ENCODE measurements at places on chromosomes 2 and 18.

DNA sequence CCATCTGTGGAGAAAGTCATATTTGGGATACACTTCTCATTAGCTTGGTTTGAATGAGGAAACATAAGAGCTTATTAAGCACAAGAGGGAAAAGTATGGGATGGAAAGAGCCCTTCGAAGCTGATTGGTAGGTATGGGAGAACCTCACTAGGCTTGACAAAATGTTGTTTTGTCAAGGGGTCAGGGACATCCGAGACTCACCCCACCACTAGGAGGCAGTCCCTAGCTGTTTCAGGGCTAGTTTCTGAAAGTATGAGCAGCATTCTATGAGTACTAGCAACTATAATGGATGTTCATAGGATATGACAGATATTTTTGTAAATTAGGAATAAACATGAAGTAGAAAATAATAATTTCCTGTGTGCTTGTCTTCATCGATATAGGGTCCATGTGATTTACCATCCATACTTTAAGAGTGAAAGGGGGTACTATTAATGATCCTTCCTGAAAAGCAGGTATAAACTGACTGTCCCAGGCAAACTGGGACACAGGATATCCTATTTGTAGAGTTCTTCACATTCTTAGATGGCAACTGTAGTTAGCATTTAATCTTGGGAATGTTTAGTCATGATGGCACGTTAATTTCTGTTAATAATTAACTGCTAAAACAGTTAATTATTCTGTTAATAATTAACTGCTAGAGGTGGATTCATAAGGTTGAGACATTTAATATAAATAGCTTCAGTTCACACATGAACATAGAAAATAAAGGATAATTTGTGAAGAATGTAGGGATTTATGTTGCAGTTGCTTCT, 28.4 kb downstream of the OTX1 start:
- DNase-seq: no peak

GRCh38 chr2:144935736-144936135, 415.8 kb upstream of the ZEB2 start:
- no peak for DNase-seq

DNA sequence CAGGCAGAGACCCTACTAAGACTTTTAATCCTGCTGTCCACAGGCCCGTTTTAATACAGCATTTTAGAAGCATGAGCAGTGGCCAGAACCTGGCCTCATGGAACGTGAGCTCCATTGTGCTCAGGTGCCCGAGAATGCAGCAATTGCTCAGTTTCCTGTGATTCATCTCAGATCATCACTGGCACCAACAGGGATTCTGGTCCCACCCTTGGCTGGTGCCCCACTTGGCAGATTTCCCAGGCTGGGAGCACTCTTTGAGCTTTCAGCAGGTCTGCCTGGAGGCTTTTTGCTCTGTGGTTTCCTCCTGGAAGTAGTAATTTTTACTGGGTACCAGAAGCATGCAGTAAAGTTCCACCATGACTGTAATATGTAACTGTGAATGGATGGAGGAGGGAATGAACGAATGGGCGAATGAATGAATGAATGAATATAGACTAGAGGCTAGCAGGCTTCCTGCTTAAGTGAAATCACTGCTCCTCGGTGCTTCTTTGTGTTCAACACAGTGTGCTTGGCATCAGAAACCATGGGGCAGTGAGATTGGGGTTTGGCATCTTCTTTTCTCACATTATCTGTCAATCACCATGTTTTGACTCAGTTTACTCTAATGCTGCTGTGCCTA, 312.9 kb downstream of the PRKCE start:
- peak; percentile 82 for DNase-seq

- no peak for DNase-seq
Observed at GRCh38 chr2:232476045-232476444, 11.6 kb downstream of the ECEL1 start.

DNA sequence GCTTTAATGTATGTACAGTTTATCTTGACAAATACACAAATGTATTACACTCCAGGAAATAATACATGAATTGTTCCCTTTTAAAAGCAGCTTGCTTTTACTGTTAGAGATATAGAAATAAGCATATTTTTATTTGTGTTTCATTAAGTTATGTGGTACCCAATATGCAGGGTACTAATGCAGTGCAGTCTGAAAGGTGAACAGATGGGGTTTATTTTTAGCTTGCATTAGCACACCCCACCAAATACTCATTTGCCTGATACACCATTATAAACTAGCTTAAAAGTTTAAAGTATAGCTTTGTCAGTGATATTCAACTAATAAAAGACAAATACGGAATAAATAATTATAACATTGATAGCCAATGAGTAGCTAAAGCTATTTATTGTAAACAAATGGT, 394.7 kb upstream of the ZNF804A start:
- no peak for DNase-seq

DNA sequence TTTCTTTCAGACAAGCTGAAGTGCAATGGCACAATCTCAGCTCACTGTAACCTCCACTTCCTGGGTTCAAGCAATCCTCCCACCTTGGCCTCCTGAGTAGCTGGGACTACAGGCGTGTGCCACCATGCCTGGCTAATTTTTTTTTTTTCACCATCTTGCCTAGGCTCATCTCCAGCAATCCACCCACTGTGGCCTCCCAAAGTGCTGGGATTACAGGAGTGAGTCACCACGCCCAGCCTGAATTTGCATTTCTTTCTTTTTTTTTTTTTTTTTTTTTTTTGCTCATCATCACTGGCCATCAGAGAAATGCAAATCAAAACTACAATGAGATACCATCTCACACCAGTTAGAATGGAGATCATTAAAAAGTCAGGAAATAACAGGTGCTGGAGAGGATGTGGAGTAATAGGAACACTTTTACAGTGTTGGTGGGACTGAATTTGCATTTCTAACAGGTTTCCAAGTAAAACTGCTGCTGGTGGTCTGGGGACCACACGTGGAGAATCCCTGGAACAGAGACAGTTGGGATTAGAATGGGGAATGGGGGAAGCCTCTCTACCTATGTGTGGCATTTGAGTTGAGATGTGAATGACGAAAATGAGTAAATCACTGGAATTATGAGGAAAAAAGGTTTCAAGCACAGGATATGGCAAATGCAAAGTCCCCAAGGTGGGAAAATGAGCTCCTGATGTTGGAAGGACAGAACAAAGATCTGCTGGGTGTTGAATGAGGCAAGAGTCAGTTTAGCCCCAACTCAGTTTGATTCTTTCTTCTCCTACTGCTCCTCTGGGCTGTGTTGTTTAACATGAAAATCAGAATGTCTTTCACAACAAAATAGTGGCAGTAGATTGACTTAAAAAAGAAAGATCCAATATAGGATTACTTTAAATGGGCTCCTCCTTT, 88.8 kb upstream of the MAP4K4 start:
- DNase-seq: no peak

GRCh38 chr2:2866459-2866858, 511.2 kb downstream of the EIPR1 start:
- no peak for DNase-seq

DNA sequence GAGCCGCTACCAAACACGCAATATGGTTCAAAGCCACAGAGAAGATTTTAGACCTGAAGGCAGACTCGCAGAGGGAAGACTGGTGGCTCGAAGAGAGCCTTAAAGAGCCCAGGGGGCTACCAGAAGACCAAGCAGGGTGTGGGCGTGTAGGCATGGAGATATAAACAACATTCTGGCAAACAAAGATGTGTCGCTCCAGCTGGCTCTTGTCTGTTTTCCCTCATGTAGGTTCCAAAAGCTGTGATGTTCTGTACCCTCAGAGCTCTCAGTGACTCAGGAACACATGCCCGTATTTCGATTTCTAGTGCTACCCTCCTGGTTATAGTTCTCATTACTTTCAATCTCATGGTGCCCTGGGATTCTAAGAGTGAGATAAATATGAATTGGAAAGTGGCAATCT, 44.5 kb downstream of the DOCK10 start:
- DNase-seq: peak; percentile 36

DNA sequence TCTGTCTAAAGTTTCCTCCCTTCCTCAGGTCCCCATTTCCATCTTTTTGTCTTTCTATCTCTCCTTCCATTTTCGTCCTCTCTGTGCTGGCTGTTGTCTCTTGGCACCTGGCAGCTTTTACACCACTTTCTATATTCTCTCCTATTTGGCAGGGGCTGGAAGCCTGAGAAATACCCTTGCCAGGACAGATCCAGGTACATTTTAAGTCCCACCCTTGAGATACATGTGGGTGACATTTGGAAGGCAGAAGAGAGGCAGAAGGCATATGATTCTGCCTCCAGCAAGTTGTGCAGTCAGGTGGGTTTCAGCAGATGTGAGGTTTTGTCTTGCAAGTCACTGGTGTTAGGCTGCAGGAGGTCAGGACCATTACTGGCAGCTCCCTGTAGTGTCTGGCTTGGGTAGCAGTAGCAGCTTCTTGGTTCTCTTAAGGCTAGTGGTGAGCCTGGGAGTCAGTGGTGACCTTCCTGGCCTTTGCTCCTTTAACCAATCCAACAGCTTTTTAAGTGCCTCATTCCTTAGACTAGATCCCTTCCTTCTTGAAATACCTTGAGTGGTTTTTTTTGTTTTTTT, 90.1 kb downstream of the CAPN13 start:
- DNase-seq: no peak

DNA sequence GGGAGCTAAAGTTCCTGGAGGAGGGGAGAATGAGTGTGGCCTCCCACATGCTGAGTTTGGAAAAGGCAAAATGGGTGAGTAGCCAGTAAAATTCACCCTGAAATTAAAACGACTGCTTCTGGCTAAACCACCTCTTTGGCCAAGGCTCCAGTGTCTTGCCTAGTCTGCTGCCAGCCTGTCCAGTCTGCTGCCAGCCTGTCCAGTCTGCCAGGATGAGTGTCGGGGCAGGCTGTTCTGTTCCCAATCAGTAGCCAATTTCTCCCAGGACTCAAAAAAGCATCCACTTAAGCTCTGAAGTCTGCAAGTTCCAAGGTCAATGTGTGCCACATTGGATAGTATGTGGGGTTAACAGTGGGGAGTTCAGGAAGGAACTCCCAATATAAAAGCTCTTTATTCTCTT, 134.6 kb upstream of the KLHL29 start:
- no peak for DNase-seq

GRCh38 chr2:58635801-58636375, 394.8 kb upstream of the FANCL start:
- no peak for DNase-seq

GRCh38 chr18:79538635-79539034, 141.0 kb upstream of the CTDP1 start:
- no peak for DNase-seq

GRCh38 chr2:71045865-71046548, 22.4 kb upstream of the NAGK start:
- no peak for DNase-seq

GRCh38 chr2:152542995-152543481, 174.2 kb downstream of the PRPF40A start:
- peak; percentile 73 for DNase-seq

DNA sequence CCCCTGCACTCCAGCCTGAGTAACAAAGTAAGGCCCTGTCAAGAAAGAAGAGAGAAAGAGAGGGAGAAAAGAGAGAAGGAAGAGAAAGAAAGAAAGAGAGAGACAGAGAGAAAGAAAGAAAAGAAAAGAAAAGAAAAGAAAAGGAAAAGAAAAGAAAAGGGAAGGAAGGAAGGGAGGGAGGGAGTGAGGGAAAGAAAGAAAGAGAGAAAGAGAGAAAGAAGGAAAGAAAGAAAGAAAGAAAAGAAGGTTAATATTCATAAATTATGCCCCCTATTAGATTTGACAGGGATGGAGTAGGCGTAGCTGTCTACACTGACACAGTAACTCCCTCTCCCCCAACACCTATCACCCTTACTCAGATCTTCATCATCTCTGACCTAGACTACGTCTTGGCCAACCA, 202.3 kb downstream of the SP3 start:
- DNase-seq: no peak

DNA sequence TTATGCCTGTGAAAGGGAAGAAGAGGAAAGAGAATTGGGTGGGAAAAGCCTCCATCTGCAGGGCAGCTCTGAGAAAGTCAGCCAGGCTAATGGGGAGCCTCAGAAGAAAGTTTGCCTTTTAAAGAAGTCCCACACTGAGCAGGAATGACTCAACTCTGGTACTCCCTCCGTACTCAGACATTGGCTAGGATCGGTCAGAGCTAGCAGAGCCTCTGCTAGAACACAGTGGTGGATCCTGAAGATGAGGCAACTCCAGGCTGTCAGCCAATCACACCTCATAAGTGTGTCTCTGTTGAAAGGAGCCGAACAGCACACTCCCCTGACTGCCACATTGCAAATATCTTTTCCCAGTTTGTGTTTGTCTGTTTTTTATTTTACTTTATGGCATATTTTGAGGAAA, 96.9 kb downstream of the HNRNPLL start:
- peak; percentile 65 for DNase-seq

DNA sequence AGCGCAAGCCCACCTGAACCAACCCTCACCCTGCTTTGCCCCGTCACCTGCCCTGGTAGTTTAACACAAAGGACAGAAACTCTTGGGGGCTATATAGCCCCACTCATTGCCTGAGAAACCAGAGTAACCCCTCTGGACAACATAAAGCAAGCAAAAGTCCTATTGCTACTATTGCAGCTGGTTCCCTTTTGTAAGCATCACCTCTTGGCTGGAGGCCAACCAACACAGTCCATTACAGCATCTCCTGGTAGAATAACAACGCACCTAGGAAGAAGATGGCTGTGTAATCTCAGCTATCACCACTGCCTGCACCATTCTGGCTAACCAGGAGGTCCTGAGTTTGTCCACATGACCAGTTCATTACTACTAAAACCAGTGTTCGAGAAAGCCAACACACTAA, 36.4 kb downstream of the FLACC1 start:
- DNase-seq: no peak

- DNase-seq: no peak
Observed at GRCh38 chr18:55857409-55857808, 269.4 kb upstream of the TCF4 start.

DNA sequence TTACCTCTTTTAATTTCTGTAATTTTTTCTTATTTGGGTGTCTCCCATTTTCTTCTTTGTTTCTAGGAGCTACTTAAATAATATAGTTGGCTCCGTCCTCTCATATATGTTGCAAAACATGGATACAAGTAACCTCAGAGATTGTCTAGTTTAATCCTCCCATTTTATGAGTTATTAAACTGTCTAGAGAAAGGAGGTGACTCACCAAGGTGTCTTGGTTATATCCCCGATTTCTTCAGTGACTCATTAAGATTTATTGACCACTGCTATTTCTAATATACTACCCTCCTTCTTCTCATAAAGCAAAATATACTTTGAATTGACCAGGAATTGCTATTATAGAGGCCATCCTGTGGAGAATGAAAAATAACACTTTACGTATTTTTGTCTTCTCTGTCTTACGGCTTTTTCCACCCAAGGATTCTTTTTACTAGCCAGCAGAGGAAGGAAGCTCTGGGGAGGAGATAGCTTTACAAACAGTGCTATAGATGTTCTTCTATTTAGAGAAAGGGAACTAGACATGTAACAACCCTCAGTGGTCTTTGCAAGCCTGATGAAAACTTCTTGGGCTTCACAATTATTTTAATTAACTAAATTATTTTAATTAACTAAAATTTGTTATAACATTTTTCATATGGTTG, 300.4 kb upstream of the TNP1 start:
- no peak for DNase-seq
